Right renal pelvis (tissue), 4 donors: ENCODE measurements at places on chromosomes 2 and 18.

DNA sequence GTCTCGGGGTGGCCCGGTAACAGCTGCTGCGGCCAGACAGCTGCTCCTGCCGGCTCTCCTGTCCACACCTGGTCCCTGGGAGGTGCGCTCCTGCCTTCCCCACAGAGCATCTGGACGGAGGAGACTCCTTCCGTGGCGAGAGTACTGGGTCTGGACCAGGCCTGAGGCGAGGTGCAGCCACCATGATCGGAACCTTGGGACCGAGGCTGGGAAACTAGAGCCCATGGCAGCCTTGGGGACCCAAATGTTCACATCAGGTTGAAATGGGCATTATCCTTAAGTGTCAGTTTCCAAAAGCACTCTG lies 628 bp downstream of the GIGYF2 start:
- DNase-seq: no peak

- no peak for DNase-seq
Observed at GRCh38 chr18:27202741-27203140, 17.6 kb upstream of the CHST9 start.

GRCh38 chr2:127023504-127023903 lies 83.5 kb downstream of the BIN1 start:
- no peak for DNase-seq

- DNase-seq: no peak
Observed at GRCh38 chr2:154306266-154306970, 392.1 kb upstream of the KCNJ3 start.

DNA sequence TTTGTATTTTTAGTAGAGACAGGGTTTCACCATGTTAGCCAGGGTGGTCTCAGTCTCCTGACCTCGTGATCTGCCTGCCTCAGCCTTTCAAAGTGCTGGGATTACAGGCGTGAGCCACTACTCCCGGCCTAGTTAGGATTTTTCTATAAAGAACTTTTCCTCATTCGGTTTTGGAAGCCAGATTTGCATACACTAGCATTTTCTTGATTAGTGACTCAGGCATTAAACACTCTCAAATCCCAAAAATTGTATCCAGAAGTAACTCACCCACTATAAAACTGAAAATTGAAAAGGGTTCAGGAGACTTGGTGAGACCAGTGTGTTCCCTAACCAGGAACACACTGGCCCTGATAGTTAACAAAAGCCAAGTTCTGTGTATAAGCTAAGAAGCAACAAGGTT lies 25.2 kb downstream of the EIF2AK3 start:
- DNase-seq: no peak

- DNase-seq: no peak
Observed at GRCh38 chr2:182018218-182018617, 32.6 kb downstream of the PPP1R1C start.

DNA sequence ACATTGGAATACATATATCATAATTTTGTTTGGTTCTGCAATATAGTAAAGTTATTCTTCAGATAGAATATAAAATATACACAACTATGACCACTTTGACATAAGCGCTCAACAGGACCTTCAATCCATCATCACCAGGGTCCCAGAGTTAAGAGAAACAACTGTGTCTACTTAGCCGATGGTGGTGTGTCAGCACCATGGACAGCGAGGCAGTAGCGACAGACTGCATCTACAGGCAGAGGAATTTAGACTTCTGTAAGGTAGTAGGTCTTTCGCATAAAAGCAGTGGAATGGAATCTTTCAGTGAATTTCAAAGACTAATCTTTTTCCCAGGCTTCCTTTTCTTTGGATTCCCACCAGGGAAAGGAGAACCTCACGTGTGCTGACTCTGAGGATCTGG lies 20.5 kb upstream of the LRPPRC start:
- peak; percentile 48 for DNase-seq

- no peak for DNase-seq
Observed at GRCh38 chr2:219603771-219604170, 6.1 kb downstream of the STK11IP start.

DNA sequence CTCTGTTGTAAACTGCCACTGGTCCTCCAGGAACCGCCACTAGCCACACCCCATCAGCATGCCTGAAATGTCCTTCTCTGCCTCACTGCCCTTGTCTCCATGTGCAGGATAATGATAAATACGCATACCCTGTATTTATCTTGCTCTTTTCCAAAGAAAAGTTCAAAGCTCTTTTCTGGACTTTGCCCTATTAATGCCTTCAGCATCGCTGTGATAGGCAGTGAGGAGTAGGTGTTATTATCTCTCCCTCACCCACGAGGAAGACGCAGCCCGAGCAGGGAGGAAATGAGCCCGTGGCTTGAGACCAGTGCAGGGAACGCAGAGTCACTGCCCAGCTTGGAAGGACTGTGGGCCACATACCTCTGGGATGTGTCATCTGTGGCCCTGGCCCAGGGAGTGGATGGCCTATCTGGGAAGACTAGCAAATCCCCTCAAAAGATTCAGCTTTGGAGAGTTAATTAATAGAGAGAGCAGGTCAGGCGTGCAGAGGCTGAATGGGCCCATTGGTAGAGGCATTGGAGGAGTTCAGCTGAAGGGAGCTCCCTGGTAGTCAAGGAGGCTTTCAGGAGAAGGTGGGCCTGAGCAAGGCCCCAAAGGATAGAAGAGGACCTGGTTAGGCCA lies 39.5 kb upstream of the MCFD2 start:
- DNase-seq: no peak

DNA sequence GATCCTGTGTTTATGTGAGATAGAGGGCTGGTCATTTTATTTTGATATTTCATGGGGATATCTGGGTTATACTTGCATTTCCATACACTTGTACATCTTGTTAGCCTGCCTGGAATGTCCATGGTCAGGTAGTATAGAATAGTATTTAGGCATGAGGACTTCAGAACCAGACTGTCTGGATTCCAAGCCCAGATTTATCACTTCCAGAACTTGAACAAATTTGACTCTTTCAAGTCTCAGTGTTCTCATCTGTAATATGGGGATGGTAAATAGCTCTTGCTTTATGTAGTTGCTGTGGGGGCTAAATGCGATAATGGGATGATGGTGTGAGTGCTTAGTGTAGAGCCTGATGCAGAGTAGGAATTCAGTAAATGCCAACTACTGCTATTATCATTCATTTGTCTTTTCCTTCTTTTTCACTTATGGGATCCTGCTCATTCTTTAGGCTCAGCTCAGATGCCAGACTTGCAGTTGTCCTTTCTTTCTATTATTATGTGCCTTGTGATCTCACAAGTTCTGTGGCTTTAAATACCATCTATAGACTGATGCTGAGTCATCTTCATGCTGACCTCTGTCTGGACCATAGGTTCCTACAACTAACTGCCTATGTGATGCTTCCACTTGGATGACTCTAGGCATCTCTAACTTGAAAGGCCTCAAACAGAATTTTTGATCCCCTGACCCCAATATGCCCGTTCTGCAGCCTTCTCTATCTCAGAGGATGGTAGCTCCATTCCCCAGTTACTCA lies 67.4 kb downstream of the POLE4 start:
- DNase-seq: no peak

DNA sequence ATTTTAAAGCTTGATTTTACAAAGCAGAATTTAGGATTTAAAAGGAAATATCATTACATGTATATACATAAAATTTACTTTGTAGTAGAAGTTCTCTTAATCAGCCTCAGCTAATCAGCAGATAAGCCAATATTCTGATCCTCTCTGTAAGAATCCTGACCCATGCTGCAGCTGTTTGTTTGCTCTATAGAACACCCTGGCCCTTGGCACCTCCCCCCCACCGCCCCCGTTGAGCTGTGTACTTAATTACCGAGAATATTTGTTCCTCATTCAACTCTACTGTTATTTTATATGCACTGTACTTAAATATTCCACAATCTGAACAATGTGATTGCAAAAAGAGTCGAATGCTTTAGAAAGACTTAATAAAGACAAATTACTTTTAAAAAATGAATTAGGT lies 98.0 kb downstream of the EVA1A start:
- no peak for DNase-seq

DNA sequence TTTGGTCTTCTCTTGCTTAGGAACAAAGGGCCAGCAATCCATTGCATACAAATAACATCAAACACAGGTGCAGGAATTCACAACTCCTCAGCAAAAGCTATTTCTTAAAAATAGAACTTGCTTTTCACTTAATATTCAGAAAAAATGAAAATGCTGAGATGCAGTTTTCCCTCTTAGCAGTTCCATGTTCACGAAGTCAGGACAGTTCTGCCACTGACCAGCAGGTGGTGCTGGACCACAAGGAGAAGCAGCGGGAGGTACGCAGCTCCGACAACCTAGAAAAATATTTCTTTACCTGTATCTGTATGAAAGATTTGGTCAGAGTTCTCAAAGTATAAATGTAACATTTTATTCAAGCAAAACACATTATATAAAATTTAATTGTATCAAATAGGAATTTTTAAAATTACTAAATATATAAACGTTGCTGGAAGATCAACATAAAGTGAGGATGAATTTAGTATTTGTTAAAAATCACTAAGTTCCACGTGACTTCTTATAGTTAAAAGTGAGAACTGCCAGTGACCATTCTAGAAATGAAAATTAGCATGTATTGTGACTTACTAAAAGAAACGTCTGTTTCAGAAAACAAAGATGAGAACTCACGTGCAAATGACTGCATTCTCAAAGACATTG lies 48.8 kb downstream of the ADNP2 start:
- DNase-seq: peak; percentile 69

GRCh38 chr2:172578054-172578453 lies 22.2 kb downstream of the PDK1 start:
- no peak for DNase-seq

DNA sequence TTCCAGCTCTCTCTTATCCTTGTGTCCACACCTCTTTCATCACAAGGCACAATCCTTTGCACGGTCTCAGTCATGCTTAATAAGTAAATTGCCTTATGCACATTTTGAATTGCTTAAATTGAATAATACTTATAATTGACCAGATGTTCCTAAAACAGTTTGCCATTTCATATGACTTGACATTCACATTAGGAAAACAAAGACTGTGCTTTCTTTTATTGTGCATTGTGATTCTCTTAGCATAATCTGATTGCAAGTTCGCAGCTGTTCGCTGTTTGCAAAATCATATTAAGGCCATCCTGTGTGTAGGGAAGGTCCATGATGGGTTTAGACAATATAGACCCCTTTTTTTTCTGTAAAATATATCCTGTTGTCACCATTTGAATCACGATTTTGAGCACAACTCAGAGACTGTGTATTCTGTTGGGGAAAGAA lies 75.6 kb downstream of the RNF144A start:
- no peak for DNase-seq

GRCh38 chr2:56674084-56674483 lies 490.3 kb downstream of the CCDC85A start:
- DNase-seq: no peak

- DNase-seq: no peak
Observed at GRCh38 chr18:51884039-51884438, 456.0 kb upstream of the DCC start.
